ENCODE measurements at places on chromosomes 5 and 9.

DNA sequence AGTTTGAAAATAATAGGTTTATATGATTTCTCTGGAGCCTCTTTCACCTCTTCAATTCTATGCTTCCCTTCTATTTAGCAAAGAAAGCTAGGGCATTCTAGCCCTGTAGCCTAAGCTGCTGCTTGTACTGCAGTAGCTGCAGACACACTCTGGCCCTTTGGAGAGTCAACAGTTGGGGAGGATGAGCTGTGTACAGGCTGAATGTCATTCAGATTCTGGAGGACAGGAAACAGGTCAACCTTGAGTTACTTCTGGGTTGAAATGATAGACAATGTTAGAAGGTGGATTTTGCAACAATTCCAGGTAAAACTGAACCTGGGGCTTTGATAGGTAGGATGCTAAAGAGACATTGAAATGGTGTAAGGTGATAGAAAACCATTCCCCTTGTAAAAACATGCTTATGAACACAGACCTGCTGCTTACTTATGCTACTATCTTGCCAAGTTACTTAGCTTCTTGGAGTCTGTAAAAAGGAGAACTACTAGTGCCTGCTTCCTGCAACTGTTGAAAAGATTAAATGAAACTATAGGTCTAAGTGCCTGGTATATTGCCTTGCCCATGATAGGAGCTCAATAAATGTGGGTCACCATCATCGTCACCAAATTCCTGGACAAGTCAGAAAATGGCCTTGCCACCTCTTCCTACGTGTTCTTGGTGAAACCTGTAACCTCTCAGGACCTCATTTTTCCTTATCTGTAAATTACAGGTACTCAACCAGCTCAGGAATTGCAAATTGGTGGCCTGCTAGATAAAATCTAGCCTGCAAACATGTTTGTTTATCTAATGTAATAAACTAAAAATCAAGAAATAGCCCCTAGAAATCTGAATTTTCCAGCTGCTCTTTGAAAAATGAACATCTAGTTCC, 83.7 kb downstream of the GALNT10 start:
- DNase-seq: no peak

- no peak for DNase-seq
Observed at GRCh38 chr5:31362529-31362900, 169.0 kb downstream of the CDH6 start.

DNA sequence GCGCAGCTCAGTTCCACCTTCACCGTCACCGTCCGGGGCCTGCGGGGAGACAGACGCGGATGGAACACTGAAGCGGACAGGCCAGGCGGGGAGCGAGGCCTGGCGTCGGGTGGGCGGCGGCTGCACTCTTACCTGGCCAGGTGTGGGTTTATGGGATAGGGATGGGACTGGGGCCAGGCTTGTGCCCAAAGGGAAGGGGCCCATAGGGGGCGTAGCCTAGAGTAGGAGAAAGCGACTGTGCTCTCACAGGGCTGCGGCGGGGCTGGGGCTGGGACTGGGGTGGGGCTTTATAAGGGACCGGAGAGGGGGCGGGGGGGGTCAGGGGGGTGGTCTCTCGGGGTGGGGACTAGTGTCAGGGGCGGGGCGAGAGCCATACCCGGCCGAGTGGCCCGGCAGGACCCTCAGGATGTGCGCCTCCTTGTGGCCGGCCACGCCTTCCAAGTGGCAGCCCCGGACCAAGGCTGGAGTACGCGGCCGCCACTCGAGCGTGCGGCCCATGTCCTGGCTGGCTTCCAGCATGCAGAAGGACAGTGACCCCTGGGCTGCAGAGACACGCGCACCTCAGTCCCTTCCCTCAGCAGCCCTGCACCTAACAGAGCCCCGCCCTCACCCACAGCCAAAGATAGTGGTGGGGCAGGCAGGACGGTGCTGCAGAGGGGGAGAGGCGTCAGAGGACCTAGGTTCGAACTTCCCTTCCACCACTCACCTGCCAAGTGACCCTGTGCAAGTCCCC, 22.8 kb downstream of the FPGS start:
- no peak for DNase-seq

DNA sequence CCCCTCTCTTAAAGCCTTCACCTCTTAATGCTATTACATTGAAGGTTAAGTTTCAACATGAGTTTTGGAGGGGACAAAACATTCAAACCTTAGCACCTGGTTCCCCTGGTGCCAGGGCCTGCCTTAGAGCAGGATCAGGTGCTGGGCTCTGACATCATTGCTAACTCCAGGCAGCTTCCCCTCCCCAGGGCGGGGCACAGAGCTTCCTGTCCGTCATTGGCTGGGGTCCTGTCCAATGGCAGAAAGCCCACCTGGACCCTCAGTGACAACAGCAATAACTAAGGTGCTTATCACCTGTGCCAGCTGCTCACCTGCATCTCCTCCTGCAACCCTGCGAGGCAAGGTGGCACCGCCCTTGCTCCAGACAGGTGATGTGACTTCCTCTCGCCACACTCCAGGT, 177.4 kb downstream of the NSG2 start:
- DNase-seq: no peak

GRCh38 chr5:135208555-135208902, 174.5 kb upstream of the PITX1 start:
- no peak for DNase-seq

GRCh38 chr5:168747987-168748777, 169.0 kb upstream of the PANK3 start:
- DNase-seq: peak; percentile 28

- DNase-seq: no peak
Observed at GRCh38 chr9:115237385-115237998, 119.5 kb upstream of the TNC start.

GRCh38 chr5:65970481-65971367, 44.3 kb downstream of the ERBIN start:
- DNase-seq: no peak

- no peak for DNase-seq
Observed at GRCh38 chr5:13878357-13878756, 66.1 kb downstream of the DNAH5 start.

DNA sequence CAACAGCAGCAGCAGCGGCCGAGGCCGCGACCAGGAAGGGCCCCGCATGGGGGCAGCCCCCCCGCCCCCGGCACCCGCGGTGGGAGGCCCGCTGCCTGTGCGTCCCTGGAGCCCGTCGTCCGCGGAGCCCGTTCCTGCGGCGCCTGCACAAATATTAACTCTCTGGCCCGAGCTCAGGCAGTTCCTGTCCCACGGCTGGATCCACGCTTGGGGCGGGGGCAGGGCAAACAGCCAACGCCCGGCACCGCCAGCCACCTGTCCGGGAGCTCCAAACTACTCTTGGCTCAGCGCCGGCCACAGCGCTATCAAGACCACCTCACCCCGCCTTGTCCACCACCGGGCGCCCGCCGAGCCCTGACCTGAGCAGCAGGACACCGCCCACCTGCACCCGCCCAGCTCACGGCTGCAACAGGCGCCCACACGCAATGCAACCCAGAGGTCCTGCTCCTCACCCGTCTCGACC, at the start of gene LRRC26:
Gene LRRC26 (minus strand): TSS at position 156 of the 463 bp plus-strand sequence. CDS start 108 bp downstream, at position 48.
- no peak for DNase-seq

GRCh38 chr5:122400341-122400740, 88.3 kb downstream of the SNCAIP start:
- no peak for DNase-seq

GRCh38 chr9:105972466-105973204, 278.3 kb downstream of the TMEM38B start:
- DNase-seq: no peak

Measured in NCI-H1694 (cell line).